Stimulated activated CD4-positive, alpha-beta T cell treated with anti-CD3 and anti-CD28 coated beads, Interleukin-15, amount 100 ng/mL, for 48 hours (primary cell): ENCODE measurements at places on chromosomes 13 and 19.

DNA sequence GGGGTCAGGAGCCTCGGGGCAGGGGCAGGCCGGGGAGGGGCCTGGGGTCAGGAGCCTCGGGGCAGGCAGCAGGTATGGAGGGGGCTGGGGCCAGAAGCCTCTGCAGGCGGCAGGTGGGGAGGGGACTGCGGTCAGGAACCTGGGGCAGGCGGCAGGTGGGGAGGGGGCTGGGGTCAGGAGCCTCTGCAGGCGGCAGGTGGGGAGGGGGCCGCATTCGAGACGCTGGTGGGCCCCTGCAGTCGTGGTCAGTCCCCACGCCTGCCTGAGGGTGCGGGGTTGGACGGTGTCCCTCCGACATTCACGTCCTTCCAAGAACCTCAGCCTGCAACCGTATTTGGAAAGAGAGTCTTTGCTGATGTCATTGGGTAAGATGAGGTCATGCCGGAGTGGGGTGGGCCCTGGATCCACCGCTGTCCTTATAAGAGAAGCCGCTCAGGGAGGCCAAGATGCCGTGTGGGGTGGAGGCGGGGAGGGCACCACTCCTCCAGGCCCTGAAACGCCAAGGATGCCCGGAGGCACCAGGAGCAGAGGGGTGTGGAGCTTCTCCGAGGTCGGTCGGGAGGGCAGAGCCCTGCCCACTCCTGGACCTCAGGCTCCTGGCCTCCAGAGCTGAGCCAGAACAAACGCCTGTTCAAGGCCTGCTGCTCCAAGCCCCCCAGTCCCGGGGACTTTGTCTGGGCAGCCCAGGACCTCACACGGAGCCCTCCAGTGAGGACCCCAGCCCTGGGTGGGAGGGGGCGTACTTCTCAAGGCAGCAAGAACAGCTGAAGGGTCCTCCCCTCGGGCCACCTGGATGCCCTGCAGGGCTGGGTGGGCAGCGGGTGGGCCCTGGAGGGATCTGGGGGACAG, 30.1 kb downstream of the PIP5K1C start:
- DNase-seq, result no peak

GRCh38 chr13:49238621-49239020, 9.1 kb upstream of the CDADC1 start:
- DNase-seq, result no peak

GRCh38 chr19:18204394-18205199, 755 bp upstream of the RAB3A start:
- DNase-seq, result no peak

- no peak for DNase-seq
Observed at GRCh38 chr13:52736891-52737290, 2.7 kb downstream of the CNMD start.

GRCh38 chr19:29515706-29516357, 10.0 kb upstream of the VSTM2B start:
- DNase-seq, result no peak

DNA sequence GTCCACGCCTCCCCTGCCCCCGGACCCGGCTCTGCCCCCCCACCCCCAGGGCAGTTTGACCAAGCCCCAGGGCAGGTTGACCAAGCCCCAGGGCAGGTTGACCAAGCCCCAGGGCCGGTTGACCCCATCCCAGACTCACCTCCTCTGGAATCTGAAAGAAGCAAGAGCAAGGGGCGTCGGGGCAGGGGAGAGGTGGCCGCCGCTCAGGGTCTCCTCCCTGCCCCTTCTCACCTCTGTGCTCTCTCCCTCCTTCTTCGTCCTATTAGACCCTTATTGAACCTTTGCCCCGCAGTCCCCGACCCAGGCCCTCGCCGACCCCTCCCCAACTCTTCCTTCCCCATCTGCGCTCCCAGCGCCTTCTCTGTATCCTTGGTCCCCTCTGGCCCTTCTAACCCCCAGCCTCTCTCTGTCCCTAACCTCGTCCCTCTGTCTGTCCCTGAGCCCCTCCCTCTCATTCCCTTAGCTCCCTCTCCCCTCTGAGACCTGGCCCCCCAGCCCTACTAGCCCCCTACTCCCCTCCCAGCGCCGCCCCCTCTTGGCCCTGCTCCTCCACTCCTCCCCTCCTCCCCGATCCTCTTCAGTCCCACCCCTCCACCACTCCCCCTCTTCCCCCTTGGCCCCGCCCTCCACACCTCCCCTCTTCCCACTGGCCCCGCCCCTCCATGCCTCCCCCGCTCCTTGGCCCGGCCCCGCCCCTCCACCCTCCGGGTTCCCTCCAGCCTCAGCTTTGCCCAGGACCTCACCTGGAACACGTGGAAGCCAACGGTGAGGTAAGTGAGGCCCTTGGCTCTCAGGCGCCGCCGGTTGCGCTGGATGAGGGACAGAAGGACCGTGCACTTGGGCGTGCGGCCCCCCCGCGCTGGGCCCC, 7.6 kb downstream of the CAPN12 start:
- peak; percentile 70 for DNase-seq

DNA sequence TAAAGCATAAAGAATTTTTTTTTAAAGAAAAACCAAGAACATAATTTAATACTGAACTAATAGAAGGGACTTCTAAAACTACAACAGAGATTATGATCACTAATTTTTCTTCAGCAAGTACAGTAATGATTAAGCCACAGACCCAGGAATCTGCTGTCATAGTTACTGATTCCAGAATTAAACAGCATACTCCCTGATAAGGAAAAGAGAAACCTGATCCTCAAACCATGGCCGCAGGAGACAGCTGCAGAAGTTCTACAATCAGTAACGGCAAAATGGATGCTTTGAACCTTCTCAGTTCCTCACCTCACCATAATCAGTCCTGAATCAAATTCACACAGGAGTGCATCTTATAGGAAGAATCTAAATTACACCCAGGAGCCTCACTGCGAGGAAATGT, 939.0 kb upstream of the SLITRK1 start:
- DNase-seq, result no peak

- DNase-seq, result no peak
Observed at GRCh38 chr13:35293579-35294226, 182.8 kb downstream of the MAB21L1 start.

DNA sequence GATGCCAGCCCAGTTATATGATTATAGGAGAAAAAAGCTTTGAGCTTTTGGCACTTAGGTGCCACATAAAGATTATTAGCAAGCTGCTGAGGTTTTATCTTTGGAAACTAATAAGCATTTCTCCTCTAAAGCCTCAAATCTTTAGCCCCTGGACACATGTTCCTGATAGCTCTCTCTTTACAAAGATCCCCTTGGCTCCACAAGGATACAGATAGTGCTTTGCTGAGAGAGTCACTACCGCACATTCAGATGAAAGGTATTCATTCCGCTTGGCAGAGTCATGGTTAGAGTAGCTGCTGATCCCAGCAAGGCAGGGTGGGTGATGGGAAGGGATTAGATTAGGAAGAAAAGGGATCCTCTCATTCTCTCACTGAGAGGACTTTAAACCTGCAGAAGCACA, 28.2 kb upstream of the PSG7 start:
- no peak for DNase-seq

DNA sequence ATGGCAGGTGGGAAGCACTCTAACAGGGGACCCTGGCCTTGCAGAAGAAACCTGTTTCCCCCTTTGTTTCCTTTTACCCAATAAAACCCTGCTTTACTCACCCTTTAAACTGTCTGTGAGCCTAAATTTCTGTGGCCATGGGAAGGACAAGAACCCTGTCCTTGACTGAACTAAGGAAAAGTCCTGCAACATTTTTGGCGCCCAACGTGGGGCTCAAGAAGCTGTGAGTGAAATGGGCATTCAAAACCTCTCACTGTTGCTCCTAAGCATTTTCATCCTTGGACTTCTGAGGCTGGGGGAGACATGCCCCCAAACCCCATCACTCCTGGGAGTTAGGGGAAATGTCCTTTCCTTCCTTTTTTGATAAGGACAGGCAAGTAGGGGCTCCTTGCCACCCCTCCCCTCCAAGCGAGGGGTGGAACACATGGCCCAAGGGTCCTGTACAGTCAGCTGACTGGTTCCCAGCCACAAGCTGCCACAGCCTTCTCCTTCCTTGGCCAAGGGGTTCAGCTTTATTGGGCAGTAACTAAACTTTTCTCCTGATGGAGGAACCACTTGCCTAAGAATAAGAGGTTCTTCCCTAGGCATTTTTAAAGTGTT, 381.6 kb downstream of the KLF5 start:
- DNase-seq, result no peak

DNA sequence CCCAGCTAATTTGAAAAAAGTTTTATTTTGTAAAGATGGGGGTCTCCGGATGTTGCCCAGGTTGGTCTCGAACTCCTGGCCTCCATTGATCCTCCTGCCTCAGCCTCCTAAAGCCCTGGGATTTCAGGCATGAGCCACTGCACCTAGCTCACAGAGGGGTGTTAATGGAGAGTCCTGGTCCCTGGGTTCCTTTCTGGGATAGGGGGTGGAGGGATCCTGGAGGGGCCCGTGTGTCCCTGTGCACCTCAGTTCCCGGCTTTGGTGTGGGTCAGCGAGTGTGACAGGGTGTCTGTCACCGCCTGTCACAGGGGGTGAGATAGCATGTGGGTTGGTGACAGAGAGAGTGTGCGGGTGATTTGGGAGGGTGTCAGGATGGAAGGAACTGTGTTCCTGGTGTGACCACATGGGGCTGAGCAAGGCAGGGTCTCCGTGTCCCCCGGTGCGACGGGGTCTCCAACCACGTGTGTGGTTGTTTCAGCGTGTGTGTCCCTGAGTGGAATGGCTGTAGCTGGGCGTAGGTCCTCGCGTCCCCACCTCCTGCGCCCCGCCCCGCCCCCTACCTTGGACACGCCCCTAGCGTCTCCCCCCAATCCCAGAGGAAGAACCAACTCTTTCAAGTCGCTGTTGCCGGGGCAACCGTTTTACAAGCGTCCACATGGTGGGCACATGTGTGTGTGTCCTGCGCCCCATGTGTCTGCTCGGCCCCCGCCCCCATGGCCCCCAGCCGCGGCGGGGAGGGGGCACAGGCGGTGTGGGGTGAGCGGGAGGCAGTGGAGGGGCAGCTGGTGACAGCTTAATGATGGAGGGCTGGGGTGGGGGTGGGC, 2.9 kb upstream of the NRTN start:
- DNase-seq, result no peak

GRCh38 chr19:4057931-4058692, 8.6 kb downstream of the ZBTB7A start:
- peak; percentile 50 for DNase-seq

GRCh38 chr19:40417643-40417981, 4.4 kb upstream of the PRX start:
- DNase-seq, result no peak

DNA sequence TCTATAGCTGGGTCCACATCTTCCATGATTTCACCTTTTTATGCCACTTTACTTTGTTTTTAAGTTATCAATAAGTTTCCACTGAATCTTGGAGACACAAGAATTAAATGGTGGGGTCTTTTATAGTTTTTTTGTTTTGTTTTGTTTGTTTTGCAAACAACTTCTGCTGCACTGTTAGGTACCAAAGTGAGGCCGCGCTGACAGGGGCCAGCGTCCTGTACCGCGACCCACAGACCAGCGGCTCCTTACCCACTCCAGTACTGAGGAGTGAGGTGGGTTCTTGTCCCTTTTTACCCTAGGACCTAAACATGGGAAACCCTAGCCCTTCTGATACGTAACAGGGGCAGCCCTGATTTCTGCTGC, 75.8 kb upstream of the MCF2L start:
- DNase-seq, result no peak

DNA sequence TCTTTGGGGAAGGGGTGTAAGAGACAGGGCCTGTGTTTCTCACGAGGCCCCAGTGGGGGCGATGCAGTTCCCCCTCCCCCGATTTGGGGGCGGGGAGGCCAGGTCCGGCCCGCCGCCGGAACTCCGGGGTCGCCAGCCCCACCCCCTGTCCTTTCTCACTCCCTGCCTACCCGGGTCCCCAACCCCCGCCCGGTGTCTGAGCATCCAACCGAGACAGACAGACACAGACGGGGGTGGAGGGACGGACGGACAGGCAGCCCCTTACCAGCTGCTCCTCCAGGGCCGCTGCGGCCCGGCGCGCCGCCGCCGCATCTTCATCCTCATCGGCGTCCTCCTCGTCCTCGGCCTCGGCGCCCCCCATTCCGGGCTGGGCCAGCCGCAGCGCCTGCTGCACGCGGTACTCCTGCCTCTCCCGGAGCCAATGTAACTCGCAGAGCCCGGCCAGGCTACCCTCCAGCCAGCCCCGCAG, 397 bp downstream of the DACT3 start:
- no peak for DNase-seq

DNA sequence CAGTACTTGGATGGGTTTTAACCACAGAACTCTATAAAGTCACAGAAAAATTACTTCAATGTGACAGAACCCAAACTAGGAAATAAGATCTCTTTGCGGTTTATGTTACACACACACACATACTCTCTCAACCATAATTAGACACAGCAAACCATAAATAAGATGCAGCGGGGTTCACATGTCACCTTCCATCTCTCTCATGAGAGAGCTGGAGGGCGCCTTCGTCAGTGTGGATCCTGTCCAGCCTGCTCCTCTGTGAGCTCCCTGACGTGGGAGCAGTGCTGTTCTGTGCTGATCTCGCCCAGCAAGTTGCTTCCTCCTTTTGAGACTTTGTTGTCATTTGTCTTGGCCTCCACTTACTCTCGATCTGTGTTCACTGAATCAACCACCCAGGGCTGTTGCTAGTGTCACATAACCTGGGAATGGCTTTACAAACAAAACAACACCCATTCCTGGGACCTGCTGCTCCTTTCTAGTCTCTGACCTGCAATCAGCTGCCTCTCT, 204.9 kb upstream of the KL start:
- DNase-seq, result no peak

- DNase-seq, result no peak
Observed at GRCh38 chr19:52227980-52228379, 38.1 kb downstream of the PPP2R1A start.

DNA sequence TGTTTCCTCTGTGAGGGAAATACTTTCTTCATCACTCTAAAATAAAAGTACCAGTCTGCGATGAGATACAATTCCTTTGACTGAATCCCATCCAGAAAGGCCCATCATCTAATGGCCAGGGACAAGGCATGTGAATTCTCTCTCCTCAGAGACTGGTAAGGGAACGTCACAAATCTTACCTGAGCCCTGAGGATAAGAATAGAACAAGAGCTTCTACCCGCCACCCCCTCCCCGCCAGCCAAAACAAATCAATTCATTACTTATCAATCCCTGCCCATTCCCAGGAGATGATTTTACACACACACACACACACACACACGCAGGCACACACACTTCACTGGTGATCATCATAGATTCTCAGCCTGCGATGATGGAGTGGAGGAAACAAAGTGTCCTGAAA, 198.7 kb downstream of the DNAJC15 start:
- DNase-seq, result no peak

- no peak for DNase-seq
Observed at GRCh38 chr19:36986131-36986530, 70.0 kb downstream of the ZNF568 start.

DNA sequence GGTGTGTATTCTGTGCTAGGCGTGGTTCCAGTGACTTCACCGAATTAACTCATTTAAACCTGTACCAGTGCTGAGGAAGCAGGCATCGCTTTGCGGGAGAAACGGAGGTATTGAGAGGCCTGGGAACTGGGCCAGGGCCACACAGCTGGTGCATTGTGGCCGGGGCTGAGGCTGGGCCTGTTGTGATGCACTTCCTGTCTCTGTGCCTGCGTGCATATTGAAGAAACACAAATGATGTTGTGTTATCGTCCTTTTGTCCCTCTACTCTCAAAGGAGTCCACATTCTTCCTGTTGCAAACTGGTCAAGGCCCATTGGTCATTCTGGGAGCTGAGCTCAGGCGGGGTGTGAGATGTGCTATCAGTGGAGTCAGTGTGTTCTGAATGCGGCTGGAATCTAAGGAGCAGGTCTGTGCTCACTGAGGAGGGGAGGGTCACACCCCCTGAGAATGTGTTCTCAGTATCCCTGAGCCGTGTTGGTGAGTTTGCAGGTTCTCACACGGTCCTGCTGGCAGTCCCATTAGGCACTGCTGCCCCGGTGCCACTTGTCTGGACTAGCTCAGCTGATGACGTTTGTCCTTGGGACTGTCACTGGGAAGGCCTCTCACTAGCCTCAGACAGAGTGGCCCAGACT, 62.1 kb downstream of the ARHGEF7 start:
- DNase-seq, result no peak
